ENCODE measurements at places on chromosomes 4 and X.

DNA sequence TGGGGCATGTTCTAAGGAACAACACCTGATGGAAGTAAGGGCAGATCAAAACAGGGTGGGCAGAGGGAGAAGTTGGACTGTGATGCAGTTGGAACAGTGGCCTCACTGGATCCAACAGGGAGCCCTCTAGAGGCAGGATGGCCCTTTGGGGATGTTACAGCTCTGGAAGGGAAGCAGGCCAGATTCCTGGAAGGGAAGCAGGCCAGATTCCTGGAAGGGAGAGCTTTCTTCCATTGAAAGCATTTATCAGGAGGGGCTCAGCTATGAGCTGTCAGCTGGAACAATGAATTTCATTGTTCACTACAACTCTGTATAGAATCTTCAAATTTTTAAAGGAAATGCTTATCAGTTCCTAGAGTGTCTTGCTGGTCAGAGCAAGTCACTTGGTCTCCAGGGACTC, 17.7 kb downstream of the IL15 start:
- DNase-seq = no peak

- no peak for DNase-seq
Measured at GRCh38 chr4:185215261-185215660, 5.9 kb downstream of the SNX25 start.

DNA sequence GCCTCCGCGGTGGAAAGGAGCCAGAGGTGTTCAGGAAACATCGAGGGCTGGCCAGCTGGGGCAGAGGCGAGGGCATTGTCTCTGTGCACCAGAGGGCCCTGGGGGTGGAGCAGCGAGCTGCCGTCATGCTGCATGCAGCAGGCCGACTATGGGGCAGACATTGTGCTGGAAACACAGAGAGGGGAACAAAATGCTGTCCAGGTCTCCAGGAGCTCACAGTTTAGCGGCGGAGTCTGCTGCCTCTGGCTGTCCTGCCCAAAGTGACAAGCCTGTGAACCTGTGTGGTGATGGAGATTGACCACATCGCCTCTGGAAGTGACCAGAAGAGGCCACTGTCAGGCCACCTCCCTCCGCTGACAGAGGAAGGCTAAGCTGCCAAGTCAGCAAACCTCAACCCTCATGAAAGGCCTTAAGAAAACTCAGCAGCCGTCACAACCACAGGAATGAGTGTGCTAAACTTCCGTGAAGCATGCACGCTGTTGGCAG, 20.1 kb upstream of the SASH3 start:
- peak; percentile 51 for DNase-seq

- DNase-seq = no peak
Measured at GRCh38 chrX:41491267-41492004, 44.3 kb downstream of the NYX start.

- DNase-seq = no peak
Measured at GRCh38 chr4:63528256-63528991, 880.8 kb downstream of the TECRL start.

GRCh38 chrX:33357606-33358005, 146.3 kb upstream of the DMD start:
- DNase-seq = no peak

- DNase-seq = no peak
Measured at GRCh38 chrX:136714626-136715599, 65.8 kb downstream of the ARHGEF6 start.

- DNase-seq = no peak
Measured at GRCh38 chr4:1058198-1058996, 47.0 kb downstream of the FGFRL1 start.

GRCh38 chr4:110619463-110620247, 3.2 kb downstream of the PITX2 start:
- DNase-seq = no peak

GRCh38 chrX:73812256-73812655, 249.3 kb downstream of the CHIC1 start:
- no peak for DNase-seq

DNA sequence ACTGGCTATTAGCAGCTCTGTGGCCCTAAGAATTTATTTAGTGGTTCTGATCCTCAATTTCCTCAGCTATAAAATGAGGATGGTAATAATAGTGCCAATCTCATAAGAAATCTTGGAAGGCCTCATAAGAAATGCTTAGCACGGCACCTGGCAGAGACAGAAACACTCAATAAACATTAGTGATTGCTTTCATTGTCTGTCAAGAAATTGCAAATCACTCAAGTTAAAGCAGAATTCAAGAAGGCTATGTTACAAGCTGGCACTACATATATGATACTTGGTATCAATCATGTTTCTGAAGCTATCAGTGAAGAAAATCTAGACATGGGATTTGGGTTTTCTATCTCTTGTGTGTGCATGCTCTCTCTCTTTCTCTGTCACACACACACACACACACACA, 267.7 kb upstream of the KCNIP4 start:
- no peak for DNase-seq
